Caki2 (cell line): ENCODE measurements at places on chromosomes 5 and 9. TPM values are rescaled to one million over a fixed set of nuclear protein-coding genes. Genes with fewer than 3 reads are reported as not detected.
A peak's percentile ranks its signal among the peaks of the same experiment; 100 is the strongest.

Gene GLDC
- total RNA-seq, result 14.3 and 21.2 TPM in 2 replicates

Gene FOXD4L3
- total RNA-seq, result not detected in 2 replicates

- no peak for DNase-seq
Observed at GRCh38 chr9:78006734-78007133, 24.9 kb downstream of the GNAQ start.

- DNase-seq, result no peak
Observed at GRCh38 chr9:120914953-120915352, 11.6 kb downstream of the TRAF1 start.

DNA sequence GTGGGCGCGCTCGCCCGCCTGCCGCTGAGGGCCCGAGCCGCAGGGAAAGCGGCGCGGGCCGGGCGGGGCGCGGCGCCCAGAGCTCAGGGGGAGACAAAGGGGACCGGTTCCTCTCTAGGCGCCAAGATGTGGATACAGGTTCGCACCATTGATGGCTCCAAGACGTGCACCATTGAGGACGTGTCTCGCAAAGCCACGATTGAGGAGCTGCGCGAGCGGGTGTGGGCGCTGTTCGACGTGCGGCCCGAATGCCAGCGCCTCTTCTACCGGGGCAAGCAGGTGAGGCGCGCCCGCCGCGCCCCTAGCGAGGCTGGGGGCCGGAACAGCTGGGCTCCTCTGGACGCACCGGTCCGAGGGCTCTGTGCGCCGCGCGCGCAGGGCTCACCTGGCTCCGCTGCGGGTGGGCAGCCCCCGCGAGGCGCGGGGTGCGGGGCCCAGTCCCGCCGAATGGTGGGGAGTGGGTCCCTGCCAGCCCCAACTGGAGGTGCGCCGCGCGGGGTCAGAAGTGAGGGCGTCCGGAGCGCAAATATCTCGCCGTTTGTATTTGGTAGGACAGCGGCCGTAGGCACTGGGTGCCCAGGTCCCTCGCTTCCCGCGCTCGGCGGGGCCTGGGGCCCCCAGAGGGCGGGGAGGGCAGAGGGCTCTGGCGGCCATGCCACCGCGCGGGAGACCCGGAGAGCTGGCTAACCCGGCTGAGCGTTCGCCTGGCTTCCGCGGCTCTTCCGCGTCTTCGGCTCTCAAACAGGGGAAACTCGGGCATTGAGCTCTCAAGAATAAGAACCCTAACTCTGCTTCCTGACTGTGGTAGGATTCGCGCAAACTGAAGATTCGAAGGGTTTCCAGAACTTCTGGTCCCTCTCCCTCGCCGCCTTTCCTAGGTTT lies 607 bp downstream of the UHRF2 start:
- DNase-seq, result peak; percentile 16

Gene REEP5
- total RNA-seq, result 15.1 and 28.8 TPM in 2 replicates

Gene IL13
- not detected in 2 replicates for total RNA-seq

GRCh38 chr9:128882677-128883603 lies 1.0 kb downstream of the LRRC8A start:
- peak; percentile 14 for DNase-seq

Gene SOWAHA
- not detected in 2 replicates for total RNA-seq

DNA sequence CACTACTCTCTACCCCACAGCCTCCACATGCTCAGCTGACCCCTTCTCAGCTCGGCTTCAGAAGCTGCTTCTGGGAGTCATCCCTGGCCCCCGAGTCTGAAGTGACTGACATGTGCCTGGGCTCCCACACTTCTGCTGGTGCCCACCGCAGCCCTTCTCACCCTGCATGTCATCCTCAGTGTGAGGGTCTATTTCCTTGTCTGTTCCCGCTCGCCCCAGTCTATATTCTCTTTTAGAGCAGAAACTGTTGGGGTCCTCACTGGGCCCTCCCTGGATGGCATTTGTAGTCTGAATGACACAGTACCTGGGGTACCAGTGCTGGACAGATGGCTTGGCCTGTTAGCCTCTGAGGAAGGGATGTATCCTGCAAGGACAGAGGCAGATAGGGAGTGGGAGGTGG lies 5.3 kb downstream of the ECSCR start:
- no peak for DNase-seq

- no peak for DNase-seq
Observed at GRCh38 chr5:39654715-39655114, 229.9 kb upstream of the DAB2 start.

GRCh38 chr5:158431369-158432029 lies 572.6 kb upstream of the CLINT1 start:
- DNase-seq, result no peak

- DNase-seq, result no peak
Observed at GRCh38 chr9:92439921-92440750, 15.9 kb upstream of the OMD start.

Gene TYRP1
- total RNA-seq, result not detected in 2 replicates

DNA sequence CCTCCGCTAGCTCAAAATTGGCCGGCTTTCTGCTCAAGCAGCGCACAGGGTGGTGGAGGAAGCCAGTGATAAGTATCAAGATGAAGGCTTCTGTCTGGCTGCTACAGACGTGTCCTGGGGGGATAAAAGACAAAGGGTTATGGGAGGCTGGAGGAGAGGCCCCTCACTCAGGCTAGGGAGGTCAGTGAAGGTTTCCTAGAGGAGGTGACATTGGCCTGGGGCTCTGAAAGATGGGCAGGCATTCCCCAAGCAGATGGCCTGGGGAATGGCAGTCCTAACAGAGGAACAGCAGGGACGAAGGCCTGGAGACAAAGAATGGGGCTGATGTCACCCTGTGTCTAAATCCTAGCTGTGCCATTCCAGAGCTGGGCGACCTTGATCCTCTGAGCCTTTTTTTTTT lies 32.3 kb downstream of the OLFML2A start:
- no peak for DNase-seq

GRCh38 chr5:122156724-122157325 lies 27.5 kb downstream of the ZNF474 start:
- peak; percentile 21 for DNase-seq

Gene GNA14
- total RNA-seq, result not detected in 2 replicates

Gene ZBED3
- 0.14 TPM in 1 of 2 replicates, not detected in the other for total RNA-seq

GRCh38 chr9:38732885-38733284 lies 13.0 kb upstream of the FAM240B start:
- no peak for DNase-seq

- DNase-seq, result no peak
Observed at GRCh38 chr5:113421693-113422092, 13.1 kb downstream of the TSSK1B start.

Gene SLC6A18
- not detected in 2 replicates for total RNA-seq

DNA sequence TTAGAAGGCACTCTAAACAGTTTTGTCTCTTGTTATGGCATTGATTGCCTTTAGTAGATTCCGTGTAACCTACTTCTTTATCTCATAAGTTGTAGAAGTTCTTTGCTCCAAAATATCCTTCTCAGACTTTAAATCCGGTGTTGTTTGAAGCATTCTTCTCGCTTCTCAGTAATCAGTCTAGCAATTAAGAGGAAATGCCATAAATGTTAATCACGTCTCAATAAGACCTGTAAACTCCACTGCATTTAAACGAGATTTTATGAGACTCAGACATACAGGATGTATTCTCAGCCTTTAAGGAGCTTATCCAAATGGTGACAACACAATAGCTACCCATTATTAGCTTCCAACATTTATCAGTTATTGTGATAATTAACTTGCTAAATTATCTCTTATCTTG lies 7.7 kb upstream of the C5 start:
- no peak for DNase-seq

DNA sequence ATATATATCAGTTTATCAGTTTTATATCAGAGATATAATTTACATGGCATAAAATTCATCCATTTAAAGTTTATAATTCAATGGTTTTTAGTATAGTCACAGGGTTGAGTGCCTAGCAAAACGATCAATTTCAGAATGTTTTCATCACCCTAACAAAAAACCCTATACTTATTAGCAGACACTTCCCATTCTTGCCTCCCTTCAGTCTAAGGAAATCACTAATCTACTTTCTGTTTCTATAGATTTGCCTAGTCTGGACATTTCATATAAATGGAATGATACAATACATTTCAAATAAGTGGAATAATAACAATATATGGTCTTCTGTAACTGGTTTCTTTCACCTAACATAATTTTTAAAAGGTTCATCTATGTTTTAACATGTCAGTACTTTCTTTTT lies 9.6 kb upstream of the LNPEP start:
- DNase-seq, result no peak

- no peak for DNase-seq
Observed at GRCh38 chr9:125227761-125228160, 13.4 kb downstream of the HSPA5 start.

Gene IFNA13
- total RNA-seq, result not detected in 2 replicates

DNA sequence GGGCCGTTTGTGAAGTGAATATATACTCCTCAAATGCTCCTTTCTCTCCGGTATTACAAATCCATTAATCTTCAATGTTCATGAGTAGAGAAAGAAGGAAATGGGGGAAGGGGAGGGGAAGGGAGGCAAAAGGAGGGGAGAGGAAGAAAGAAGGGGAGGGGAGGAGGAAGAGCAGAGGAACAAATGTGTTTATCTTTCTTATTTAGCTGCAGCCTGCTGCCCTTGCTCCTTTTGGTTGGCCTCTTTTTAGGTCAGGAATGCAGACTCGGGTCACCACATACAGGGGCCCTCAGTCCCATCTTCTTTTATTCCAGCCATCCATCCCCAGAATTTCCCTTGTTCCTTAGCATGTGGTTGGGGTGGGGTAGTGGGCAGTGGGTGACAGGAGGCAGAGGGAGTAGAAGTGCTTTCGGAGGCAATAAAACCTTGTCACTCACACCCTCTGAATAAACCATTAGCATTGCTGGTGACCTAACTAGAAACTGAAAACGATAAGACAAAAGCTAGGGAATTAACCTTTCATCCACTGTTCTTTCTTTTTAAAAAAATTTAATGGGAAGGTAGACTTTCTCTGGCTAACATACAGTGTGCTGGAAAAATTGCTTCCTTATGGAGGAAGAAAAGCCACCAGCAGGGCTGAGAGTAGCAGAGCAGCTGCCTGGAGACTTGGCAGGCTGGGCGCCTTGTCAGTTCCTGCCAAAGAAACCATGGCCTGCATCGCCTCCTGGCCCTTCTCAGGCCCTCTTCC lies 16.8 kb upstream of the PRLR start:
- no peak for DNase-seq

Gene FAM151B
- 0.20 and 0.32 TPM in 2 replicates for total RNA-seq

GRCh38 chr5:34574936-34575467 lies 81.1 kb upstream of the RAI14 start:
- DNase-seq, result no peak

DNA sequence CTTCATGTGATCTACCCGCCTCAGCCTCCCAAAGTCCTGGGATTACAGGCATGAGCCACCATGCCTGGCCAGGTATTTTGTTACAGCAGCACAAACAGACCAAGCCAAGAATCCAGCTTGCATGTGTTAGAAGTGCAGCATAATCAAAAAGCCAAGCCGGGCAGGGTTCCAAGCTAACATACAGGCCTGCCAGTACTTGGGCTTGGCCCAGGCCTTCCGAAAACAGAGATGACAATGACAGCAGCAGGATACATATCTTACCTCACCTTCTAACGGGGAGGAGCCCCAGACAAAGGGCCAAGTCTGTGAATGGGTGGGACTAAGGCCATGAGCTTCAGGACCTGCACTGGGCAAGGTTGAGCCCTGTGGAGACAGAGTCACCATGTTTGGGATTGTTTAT lies 91.4 kb upstream of the ZNF462 start:
- DNase-seq, result no peak

DNA sequence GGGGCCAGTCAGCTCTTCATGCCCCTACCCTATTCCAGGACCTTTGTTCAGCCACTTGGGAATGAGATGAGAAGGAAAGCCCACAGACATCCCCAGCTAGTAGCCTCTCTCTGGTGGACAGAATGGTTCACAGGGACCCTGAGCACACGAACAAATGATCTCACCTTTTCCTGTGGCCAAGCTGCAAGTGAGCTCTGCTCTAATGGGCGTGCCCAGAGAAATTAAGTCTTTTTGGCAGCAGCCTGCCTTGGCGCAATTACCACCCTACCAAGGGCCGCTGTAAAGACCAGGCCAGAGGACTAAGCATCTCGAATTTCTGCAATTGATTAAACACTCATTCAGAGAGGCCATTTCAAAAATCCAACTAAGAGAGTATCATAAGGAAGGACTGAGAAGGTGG lies 56.0 kb downstream of the WHRN start:
- DNase-seq, result no peak

DNA sequence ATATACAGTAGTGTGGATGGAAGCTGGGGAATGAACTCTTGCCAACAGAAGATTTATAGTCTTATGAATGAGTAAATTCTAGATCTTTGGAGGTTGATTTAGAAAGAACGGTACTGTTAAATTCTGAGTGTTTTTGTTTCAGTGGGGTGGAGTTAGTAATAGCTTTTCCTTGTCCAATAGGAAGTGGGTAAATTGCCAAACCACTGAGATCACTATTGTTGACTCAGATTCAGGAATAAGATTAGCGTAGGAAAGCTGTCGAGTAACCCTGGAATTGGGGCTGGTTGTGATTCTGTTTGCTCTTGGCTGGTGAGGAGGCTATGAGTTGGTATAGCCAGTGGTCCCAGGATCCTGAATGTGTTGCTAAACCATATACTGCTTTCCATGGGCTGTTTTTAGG lies 155.6 kb downstream of the ARHGAP26 start:
- no peak for DNase-seq

GRCh38 chr5:132591145-132591544 lies 34.4 kb downstream of the RAD50 start:
- no peak for DNase-seq

- DNase-seq, result no peak
Observed at GRCh38 chr5:146516151-146516475, at the start of gene GPR151. TSS of gene GPR151 (minus strand) at chr5:146516190. CDS start at chr5:146516113, 77 bp downstream.

Gene ZNF300
- total RNA-seq, result 0.61 and 2.4 TPM in 2 replicates

- no peak for DNase-seq
Observed at GRCh38 chr5:60207040-60207439, 313.5 kb upstream of the PDE4D start.

GRCh38 chr5:54217826-54218503 lies 92.4 kb downstream of the ARL15 start:
- DNase-seq, result peak; percentile 37

- no peak for DNase-seq
Observed at GRCh38 chr5:145441228-145441627, 393.9 kb downstream of the PRELID2 start.

Gene ESM1
- not detected in 2 replicates for total RNA-seq

Gene CDH6
- 76.6 and 83.8 TPM in 2 replicates for total RNA-seq
